Tracheal epithelial cell (primary cell): ENCODE measurements at places on chromosomes 12 and 14. TPM values are rescaled to one million over a fixed set of nuclear protein-coding genes. Genes with fewer than 3 reads are reported as not detected.

The PLXNC1 gene
- total RNA-seq: under 0.01 and 0.48 TPM in 2 replicates

The ASB2 gene
- total RNA-seq: under 0.01 and 1.9 TPM in 2 replicates

The DACT1 gene
- total RNA-seq: 1.9 TPM in 1 of 2 replicates, not detected in the other

The CLECL1 gene
- not detected in 2 replicates for total RNA-seq

The EFS gene
- 6.3 and 7.7 TPM in 2 replicates for total RNA-seq

The LHX5 gene
- 0.21 and 0.24 TPM in 2 replicates for total RNA-seq

The CLBA1 gene
- total RNA-seq: 9.2 and 14.0 TPM in 2 replicates

The COX6A1 gene
- total RNA-seq: 807 and 1,167 TPM in 2 replicates

The TAS2R43 gene
- total RNA-seq: 0.96 TPM in 1 of 2 replicates, not detected in the other

The SLC2A14 gene
- total RNA-seq: under 0.01 TPM in 1 of 2 replicates, not detected in the other

The KLRD1 gene
- under 0.01 and 0.24 TPM in 2 replicates for total RNA-seq

The PLEKHG7 gene
- 0.24 TPM in 1 of 2 replicates, not detected in the other for total RNA-seq

The GPRC5D gene
- total RNA-seq: not detected in 2 replicates

The FAM222A gene
- total RNA-seq: under 0.01 and 0.24 TPM in 2 replicates

The MMP19 gene
- 0.24 TPM in 1 of 2 replicates, not detected in the other for total RNA-seq

The NGB gene
- total RNA-seq: 0.24 TPM in 1 of 2 replicates, not detected in the other

The RPGRIP1 gene
- total RNA-seq: not detected in 2 replicates

The ANP32D gene
- total RNA-seq: not detected in 2 replicates
